ENCODE measurements at places on chromosomes 3 and 15.

DNA sequence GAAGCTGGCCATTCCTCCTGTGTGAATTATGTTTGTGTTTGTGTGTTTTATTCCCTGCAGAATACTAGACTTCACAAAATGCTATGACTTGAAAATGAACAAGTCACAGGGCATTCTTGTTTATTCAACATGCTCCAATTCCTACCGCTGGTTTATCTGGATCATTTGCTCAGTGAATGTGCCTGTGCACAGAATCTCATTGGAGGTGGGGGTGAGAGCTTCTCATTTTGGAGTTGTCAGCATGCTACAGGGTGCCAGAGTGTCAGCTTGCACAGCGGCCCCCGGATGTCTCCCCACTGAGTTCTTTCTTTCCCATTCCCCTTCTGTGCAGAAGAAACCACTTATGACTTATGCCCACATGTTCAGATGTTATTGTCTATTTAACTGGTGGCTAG, 428.7 kb downstream of the ROBO2 start:
- no peak for DNase-seq

DNA sequence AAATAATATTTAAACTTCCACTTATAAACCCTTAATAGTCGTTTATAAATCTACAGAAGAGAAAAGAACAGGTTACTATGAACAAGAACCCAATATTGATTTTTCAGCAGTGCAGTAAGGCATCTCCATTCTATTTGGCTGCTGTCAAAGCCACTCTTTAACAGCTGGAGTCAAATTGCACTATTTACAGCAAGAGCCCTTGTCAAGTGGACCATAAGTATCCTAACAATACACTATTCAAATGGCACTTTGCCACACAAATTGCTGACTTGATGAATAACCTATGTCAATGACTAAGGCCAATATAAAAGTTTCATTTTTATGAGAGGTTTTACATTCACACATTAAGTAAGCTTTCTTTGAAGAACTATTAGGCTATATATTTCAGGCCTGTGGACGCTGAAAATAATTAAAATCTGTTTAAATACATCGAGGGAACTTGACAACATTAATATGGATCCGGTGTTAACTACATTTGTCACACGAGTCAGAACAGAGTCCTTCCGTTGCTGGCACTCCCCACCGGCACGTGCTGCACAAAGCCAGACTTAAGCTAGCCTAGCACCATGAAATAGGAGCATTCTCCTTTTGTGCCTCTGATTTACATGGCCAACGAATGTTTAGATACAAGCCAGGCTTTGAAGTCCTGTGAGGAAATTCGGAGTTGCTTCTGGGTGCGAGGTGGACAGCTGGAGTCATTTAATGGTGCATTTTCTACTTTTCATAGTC, 100.5 kb downstream of the WDR72 start:
- no peak for DNase-seq

- DNase-seq, result no peak
These were observed 586.0 kb upstream of the TGFBR2 start for GRCh38 chr3:30020380-30020779.

DNA sequence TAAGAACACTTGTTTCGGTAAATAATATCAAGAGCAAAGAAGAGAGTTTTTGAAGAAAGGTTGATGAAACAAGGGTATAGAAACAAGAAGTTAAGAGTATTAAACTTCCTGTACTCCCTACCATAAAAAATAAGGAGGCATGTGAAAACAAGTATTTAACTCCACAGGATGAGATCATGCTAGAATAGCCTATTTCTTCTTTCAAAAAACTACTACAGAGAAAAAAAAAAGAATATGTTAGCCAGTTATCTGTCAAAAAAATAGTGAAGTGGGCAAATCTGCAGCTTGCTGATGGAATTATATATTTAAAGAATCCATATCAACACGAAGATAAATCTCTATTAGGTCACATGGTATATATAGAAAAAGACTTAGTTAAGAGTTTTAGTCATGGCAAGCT, 33.4 kb downstream of the SETD2 start:
- DNase-seq, result no peak

DNA sequence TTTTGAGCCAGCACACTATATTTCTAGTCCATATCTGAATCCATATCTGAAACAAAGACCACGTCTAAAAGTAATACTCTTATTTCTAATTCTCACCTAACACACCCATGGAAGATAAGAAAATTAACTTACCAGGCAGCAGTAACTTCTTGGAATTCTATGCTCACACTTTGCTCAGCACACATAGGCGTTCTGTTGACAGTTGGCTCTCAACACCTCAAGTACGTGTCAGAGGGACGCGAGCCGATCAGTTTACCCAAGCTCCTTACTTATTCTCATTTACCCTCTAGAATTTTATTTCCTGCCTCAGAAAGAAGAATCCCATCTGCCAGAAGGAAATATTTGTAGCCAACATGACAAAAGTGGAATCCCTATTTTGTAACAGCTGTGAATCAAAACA, 911.9 kb downstream of the FHIT start:
- DNase-seq, result no peak
